Fibroblast of villous mesenchyme (primary cell): ENCODE measurements at places on chromosomes 4 and X.

GRCh38 chr4:118158763-118159375 is 124.6 kb downstream of the NDST3 start:
- peak; percentile 74 for DNase-seq

DNA sequence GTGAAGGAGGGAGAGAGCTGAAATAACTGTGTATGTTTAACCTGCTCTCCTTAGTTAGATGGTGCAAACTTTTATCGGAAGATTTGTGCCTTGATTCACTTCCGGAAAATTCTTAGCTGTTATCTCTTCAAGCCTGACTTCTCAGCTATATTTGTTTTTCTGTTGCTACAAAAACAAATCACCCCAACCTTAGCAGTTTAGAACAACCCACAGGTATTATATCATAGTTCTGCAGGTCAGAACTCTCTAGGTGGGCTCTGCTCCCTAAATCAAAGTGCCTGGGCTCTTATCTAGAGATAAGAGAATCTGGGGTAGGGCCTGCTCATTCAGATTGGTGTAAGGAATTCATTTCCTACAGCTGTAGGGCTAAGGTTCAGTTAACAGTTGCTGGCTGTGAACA is 15.1 kb upstream of the CEP135 start:
- no peak for DNase-seq

GRCh38 chr4:3599951-3600350 is 67.7 kb upstream of the LRPAP1 start:
- DNase-seq = no peak

- peak; percentile 53 for DNase-seq
These were observed 204.7 kb downstream of the CBR4 start for GRCh38 chr4:168805341-168805740.

GRCh38 chr4:8010618-8011017 is 71.0 kb upstream of the AFAP1 start:
- DNase-seq = peak; percentile 20

GRCh38 chrX:13845721-13846378 is 29.0 kb upstream of the GPM6B start:
- DNase-seq = peak; percentile 8
